NCI-H2081 treated with DMSO at 0.1 percent for 48 hours (cell line): ENCODE measurements at places on chromosomes 6 and 20.

DNA sequence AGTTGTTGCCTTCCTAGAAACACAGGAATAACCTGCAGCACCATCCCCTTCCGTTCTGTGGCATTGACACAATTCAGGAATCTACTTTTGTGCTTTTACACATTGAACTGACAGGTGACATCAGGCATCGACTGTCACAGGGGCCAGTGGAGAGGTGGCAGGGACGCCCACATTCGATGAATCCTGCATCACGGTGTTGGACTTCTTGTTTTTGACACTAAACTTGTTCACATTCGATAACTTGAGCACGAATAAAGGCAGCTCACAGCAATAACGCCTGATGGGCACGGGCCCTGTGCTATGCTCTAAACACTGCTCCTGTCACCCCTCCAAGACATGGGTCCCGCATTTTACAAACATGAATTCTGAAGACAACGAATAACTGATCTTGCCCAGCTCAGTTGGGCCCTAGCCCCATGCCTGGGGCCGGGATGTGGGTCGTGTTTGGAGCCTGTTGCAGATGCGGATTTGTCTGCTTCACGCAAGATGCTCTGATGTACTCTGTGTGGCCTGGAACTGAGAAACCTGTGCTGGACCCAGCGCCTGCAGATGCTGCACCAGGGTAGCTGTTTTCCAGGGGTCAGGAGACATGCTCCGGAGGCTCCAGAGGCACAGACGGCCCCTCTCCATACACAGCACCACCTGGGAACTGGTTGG lies 75.7 kb downstream of the TTLL2 start:
- DNase-seq, result no peak

DNA sequence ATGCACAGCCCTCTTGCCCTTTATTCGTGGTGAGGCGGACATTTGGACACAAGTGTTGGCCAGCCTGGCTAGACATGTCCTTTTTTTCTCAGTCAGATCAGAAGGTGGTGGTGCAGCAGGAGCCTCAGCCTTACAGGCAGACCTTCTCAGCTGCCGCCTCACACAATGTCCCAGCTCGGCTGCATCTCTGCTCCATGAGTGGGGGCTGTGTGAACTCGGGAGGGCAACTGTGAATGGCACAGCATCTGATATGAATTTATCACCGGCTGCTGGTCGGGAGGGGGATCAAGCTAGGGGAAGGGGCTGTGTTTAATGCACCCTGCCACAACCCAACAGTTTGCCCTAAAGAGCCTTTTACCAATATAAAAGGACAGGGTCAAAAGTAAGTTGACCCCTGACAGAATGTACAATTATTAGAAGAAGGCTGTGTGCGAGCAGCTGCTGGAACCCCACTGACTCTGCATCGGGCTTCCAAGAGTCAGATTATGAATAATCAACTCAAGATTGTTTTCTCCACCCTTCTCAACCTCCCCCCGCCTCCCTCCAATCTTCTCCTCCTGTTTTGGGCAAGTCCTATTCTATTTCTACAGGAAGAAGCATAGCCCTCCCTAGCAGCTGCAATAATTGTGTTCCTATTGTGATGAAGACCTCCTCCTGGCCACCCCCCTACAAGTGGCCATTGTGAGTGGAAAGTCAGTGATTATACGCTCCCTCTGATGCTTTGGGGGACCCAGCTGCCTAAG lies 245.2 kb downstream of the PKHD1 start:
- no peak for DNase-seq

GRCh38 chr6:97288188-97288587 lies 5.2 kb upstream of the MMS22L start:
- no peak for DNase-seq

DNA sequence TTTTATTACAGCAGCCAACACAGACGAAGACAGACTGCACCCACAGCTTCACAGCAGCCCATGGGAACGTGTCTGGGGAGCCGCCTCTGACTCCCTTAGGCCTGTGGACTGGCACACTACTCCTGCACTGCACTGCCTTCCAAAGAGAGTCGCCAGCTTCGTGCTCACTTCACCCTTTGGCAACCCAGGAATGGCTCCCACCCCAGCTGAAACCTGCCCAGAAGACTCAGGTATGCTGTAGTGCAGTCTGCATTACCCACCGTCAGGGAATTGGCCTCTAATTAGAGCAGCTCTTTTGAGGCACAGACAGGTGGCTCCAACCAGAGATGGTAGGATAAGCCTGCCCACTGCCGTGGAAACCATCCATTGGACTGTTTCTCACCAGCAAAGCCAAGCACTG lies 39.9 kb upstream of the FRMD1 start:
- no peak for DNase-seq

GRCh38 chr6:3849681-3850450 lies 693 bp downstream of the FAM50B start:
- no peak for DNase-seq

GRCh38 chr6:19477563-19477962 lies 359.6 kb upstream of the ID4 start:
- no peak for DNase-seq

DNA sequence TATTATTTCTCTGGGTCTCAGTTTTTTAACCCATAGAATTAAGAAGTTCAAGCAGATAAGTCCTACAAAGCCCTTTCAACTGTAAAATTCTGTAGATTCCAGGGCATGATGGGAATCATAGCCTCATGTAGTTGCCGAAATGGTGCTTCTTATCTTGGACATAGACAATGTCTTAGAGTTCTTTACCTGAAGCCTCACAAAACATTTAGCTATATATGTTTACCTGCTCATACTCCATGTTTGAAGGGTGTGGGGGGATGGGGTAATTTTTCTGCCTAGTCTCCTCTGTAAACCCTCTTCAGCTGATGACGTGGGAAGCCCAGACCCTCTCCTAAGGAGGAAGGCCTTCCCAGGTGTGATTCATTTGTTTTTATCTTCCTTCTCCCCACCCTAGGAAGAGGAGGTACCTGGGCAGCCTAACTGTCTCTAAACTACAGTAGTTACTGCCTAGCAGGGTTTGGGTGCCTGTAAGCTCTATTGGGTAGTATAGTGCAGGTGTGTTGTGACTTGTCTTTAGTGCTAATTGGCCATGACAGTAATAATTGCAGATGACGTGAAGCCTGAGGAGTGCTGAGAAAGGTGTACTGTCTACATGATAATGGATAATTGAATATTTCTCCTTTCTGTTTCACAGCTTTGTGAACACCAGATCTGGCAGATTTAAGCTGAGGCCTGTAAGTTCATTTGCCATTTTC lies 230.8 kb downstream of the TFAP2B start:
- DNase-seq, result no peak

- DNase-seq, result no peak
Measured at GRCh38 chr6:3737149-3737830, 14.2 kb downstream of the PXDC1 start.

- no peak for DNase-seq
Measured at GRCh38 chr6:93418033-93418407, 1.3 kb downstream of the EPHA7 start.

DNA sequence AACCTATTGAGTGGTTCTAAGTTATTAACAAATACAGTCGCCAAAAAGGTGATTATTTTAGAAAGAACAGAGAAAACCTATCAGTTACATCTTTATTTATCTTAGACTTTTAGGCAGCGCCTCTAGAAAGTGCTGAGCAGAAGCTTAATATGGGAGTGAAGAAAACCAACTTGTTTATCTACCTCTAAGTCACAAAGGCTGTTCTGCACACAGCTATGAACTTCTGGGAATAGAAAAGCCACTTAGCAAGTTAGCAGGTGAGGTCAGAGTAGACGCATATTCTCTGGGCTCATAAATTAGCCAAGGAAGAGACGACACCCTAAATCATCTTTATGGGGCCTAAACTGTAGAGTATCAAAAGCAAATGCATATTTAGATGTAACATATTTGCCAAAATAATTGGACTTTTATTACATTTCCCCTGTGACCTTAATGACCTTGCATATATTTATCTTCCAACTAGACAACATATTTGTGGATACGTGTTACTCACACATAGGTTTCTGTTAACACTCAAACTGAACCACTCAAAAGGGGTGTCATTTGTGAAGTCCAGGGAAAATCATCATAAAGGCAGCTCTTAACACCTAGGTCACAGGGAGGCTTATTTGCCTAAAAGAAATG lies 267.1 kb downstream of the ADGB start:
- no peak for DNase-seq

- no peak for DNase-seq
Measured at GRCh38 chr6:73152556-73152955, 72.7 kb downstream of the KHDC1L start.

- no peak for DNase-seq
Measured at GRCh38 chr6:42030585-42031506, 19.5 kb upstream of the TAF8 start.

GRCh38 chr20:58795923-58796245 lies 54.8 kb downstream of the GNAS-AS1 start:
- DNase-seq, result no peak

DNA sequence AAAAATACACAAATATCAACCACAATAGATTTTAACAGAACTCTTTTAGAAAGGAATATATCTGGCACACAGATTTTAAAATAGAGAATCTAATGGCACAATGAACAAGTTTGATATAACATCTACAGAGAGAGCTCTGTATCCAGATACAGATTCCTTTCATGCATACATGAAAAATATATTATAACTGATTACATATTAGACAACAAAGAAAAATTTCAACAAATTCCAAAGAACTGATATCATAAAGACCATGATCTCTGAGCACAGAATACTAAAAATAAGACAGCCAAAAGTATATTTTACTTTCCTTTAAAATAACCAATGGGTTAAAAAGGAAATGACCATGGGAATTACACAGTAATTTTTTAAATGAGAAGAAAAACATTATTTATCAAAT lies 74.1 kb upstream of the MAP7 start:
- no peak for DNase-seq

DNA sequence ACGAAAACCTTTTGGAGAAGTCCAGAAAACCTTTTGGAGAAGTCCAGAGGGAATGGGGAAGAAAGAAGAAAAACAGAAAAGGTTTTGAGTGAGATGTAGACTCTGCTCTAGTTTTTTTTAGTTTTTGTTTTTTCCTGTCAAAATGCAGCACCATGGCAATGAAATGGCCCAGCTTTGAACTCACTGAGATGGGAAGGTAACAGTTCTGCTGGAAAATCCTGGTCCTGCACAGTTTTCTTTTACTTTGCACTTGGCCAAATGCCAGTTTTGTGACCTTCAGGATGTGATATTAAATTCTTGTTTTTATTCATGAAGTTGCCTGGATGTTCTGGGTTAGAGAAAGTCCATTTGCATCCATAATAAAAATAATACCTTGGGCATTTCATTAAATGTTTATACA lies 145.7 kb downstream of the CFAP61 start:
- no peak for DNase-seq

- no peak for DNase-seq
Measured at GRCh38 chr6:136784271-136784664, 8.0 kb downstream of the MAP3K5 start.

- DNase-seq, result no peak
Measured at GRCh38 chr20:52682237-52682636, 289.9 kb upstream of the TSHZ2 start.

GRCh38 chr6:89443658-89444057 lies 10.7 kb downstream of the ANKRD6 start:
- DNase-seq, result no peak

- no peak for DNase-seq
Measured at GRCh38 chr6:18406955-18407749, 20.0 kb downstream of the RNF144B start.

GRCh38 chr6:43931201-43931600 lies 161.2 kb downstream of the VEGFA start:
- no peak for DNase-seq

DNA sequence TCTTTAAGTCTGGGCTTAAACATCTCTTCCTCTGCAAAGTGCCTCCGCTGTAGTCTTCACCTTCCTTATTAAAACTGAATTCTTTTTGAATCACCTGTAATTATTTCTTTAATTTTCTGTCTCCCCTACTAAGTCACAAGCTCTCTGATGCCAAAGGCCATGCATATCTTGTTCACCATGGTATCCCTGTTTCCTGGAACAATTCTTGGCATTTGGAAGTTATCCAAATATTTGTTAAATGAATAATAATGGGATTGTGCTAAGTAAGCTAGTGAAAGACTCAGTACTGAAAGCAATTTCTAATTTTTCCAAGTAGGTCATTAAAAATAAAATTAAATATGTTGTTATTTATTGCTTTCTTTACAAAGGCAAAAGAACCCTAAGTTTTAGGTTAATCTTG lies 12.2 kb downstream of the SNAP91 start:
- DNase-seq, result no peak

- DNase-seq, result no peak
Measured at GRCh38 chr6:106118835-106119431, 32.8 kb downstream of the PRDM1 start.

GRCh38 chr6:124977067-124977908 lies 15.1 kb downstream of the RNF217 start:
- no peak for DNase-seq

GRCh38 chr6:42453654-42454427 lies 2.1 kb upstream of the TRERF1 start:
- DNase-seq, result no peak

- no peak for DNase-seq
Measured at GRCh38 chr6:40937491-40937890, 101.5 kb downstream of the UNC5CL start.

GRCh38 chr6:32581315-32582095 lies 8.1 kb downstream of the HLA-DRB1 start:
- DNase-seq, result no peak

- no peak for DNase-seq
Measured at GRCh38 chr6:149455031-149455732, 29.6 kb downstream of the ZC3H12D start.

GRCh38 chr20:47678536-47678935 lies 106.7 kb downstream of the SULF2 start:
- no peak for DNase-seq

GRCh38 chr6:20404641-20405032 lies 3.0 kb downstream of the E2F3 start:
- DNase-seq, result no peak

GRCh38 chr20:23049201-23050075 lies at the start of gene THBD:
Gene THBD, minus strand, starts transcription at chr20:23049672. Its CDS starts 168 bp downstream, at chr20:23049504.
- DNase-seq, result no peak

- no peak for DNase-seq
Measured at GRCh38 chr6:135759831-135760230, 91.7 kb upstream of the PDE7B start.

DNA sequence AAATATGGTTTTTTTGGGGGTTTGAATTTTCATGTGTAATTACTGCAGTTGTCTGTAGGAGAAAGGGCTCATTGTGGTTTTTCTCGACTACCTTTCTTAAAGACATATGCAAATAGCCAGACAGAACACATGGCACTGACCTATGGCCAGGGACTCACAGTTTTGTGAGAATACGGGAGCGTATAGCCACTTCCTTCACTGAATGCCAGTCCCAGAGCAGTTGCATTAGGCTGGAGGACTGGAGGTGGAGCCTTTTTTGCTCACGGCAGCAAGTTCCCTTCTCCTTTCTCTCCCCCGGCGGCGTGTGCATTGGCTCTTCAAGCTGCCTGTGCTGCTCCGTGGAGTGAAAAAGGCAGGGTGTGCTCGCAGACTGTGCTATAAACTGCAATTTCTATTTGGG lies 114.9 kb downstream of the AKAP7 start:
- no peak for DNase-seq

GRCh38 chr20:37452236-37452635 lies 68.8 kb upstream of the NNAT start:
- no peak for DNase-seq

- no peak for DNase-seq
Measured at GRCh38 chr20:54221996-54222890, 14.4 kb downstream of the PFDN4 start.
